ENCODE measurements at places on chromosomes 6 and 20.

DNA sequence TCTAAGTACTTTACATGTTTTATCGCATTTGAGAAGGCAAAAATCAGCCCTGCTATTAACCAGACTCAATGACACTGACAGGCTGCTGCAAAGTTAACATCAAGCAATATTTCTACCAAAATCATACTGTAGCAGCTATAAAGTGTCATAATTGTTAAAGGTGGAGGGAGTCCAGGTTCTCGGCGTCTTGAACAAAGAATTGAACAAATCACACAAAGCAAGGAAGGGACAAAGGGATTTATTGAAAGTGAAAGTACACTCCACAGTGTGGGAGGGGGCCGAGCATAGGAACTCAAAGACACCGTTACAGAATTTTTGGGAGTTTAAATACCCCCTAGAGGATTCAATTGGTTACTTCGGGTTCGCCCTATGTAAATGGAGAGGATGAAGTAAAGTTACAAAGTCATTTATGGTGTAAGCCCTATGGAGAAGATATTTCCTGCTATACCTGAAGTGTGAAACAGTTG lies 12.9 kb upstream of the ZNF391 start:
- DNase-seq, result peak; percentile 28

DNA sequence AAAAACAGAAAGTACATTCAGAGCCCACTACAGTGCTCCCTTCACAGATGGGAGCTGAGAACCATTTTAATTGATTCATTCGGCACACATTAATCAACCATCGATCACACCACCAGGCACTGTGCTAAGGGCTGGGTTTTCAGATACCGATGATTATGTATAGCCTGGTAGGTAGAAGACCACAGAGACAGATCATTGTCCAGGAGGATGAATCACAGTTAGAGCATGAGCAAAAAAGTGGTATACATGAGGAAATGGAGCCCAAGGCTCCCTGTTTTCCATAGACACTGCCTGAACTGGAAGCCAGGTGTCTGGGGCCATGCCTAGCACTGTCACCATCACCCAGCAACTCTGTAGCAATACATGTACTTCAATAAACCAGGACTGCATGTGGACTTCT lies 9.0 kb upstream of the PRDM1 start:
- DNase-seq, result no peak

GRCh38 chr20:50198180-50198666 lies 7.6 kb downstream of the CEBPB start:
- DNase-seq, result no peak

DNA sequence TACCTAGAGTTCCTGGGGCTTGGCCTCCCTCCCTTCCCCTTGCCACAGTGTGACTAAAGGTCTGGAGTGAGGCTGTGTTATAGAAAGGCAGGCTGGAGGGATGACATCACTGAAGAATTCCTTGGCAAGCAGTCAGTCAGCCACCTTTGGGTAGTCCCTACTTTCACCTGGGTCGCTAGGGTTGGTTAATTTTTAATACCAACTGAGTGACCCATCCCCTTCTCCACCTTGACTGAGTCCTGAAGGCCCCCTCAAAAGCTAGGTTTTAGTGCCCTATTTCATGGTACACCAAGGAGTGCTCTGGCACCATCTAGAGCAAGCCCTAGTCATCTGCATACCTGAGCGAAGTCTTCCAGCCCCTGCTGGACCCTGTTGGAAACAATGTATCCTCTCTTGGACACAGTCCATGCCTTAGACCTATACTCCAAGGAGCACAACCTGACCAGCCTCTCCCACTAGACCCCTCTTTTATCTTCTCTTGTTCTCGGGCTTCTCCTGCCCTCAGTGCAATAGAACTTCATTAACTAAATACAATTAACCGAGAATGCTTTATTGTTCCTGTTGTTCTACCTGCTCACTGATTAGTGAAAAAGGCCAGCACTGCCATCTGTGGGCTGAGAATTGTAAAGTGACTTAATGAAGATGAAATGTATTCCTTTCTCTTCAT lies 44.6 kb downstream of the RIN2 start:
- DNase-seq, result no peak

- DNase-seq, result peak; percentile 59
Measured at GRCh38 chr6:150336299-150336698, 32.5 kb upstream of the IYD start.

GRCh38 chr6:55543633-55544309 lies 35.2 kb downstream of the HMGCLL1 start:
- DNase-seq, result no peak

DNA sequence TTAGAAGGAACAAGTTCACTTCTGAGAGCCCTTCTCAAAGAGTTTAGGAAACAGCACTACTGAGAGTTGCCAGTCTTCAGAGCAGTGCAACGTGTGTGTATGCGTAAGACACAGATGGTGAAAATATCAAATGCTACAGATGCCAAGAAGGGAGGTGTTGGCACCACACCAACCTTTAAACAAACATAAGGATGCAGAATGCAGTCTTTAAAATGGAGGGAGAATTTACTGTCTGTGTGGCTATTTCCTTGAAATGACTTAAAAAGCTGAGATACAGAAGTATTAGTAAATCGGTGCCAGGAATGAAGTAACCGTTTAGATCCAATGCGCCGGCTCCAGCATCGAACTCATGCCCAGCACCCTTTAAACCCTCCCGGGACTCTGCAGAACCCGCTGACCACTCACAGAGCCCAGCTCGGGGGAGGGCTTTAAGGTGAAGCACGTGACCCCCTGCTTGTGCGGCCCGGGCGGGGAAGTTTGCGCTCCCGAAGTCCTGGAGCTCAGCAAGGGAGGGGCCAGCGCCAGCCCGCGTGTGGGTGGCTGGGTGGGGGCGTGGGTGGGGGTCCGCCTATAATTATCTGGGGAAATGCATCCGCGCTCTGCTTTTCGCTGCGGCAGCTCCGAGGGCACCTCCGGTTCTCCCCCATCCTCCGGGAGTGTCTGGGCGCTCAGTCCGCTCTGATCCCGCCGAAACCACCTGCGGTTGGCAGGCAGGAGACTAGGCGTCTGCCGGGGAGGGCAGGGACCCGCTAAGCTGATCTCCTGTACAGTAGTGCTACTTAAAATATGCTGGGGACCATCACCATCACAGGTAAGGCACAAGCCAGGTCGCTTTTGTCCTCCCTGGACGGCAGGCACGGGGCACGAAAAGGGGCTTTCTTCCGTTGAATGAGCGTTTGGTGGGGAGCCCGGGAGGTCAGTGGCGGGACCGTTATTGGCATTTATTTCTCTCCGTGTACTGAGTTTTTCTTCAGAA lies 66.0 kb downstream of the ZBTB2 start:
- DNase-seq, result peak; percentile 85

DNA sequence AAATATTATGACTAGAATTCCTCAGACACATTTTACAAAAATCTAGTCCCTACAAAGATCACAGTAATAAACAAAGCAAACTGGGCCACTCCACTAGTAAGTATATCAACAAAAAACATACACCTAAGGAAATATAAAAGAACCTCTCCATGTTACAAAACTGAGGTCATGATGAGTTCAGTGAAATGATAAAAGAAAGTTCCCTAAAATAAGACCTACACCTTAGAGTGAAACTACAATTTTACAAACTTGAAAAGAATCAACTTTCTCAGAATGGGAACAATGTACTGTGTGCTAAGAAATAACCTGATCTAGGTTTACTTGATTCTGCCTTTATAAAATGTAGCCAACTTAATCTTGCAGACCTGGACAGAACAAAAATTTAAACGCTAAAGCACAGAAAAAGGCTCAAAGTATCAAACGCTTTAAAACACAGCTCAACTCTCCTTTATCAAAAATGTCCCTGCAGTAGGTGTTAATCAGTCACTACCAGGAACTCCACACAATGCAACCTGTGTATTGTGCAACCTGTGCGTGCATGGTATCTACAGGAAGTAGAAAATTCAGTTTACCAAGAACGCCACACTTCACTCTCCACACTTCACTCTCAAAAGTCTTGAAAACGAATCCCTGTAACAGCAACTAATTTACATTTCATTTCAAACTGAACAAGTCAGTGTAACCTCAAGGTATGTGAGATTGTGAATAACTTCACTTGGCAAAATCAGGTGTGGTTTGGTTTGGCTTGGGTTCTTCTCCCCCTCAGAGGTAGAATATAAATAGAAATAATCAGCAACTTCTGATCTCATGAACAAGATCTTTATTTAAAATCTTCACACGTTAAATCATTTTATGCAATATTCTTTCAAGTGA lies 1.8 kb downstream of the RALGAPA2 start:
- no peak for DNase-seq

- peak; percentile 15 for DNase-seq
Measured at GRCh38 chr6:22194188-22194921, 102.5 kb downstream of the PRL start.

- DNase-seq, result no peak
Measured at GRCh38 chr6:145819994-145820393, 5.4 kb upstream of the FBXO30 start.

GRCh38 chr20:36988494-36988966 lies 37.0 kb upstream of the SAMHD1 start:
- DNase-seq, result peak; percentile 3

GRCh38 chr6:170344631-170345576 lies 38.3 kb downstream of the FAM120B start:
- peak; percentile 13 for DNase-seq

DNA sequence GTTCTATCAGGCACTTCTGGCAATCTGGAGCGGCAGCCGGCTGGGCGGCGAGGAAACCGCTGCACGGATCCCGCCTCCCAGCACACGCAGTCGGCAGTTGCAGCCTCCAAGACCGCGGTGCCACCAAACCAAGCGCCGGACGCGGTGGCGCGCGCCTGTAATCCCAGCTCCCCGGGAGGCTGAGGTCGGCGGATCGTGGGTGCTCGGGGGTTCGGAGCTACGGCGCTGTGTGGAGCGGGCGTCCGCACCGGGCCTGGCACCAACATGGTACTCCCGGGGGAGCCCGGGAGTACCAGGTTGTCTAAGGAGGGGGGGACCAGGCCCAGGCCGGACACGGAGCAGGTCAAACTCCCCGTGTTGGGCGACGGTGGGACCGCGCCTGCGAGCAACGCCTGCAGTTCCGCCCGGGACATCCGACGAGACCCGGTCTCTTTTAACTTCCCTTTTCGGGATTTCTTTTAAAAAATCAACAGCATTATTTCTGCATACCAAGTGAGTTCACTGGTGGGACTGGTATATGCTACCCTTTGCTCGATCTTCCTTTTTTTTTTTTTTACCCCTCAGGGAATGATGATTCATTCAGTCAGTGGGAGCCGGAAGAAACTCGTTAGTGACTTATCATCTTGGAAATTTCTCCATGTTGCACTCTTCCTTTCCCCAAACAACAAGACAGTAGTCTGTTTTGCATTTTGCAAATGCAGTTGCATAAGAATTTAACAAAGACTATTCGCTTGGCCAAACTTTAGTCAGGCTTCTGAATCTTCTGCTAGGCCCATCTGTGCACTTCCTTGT lies 27.6 kb downstream of the ZNF311 start:
- peak; percentile 25 for DNase-seq

GRCh38 chr6:44534291-44534690 lies 146.8 kb downstream of the CDC5L start:
- no peak for DNase-seq

- DNase-seq, result no peak
Measured at GRCh38 chr6:138837246-138837645, 41.4 kb downstream of the ECT2L start.

GRCh38 chr6:111732390-111732789 lies 126.7 kb upstream of the TRAF3IP2 start:
- DNase-seq, result no peak

GRCh38 chr6:14068133-14068532 lies 49.4 kb upstream of the CD83 start:
- DNase-seq, result peak; percentile 71

- DNase-seq, result no peak
Measured at GRCh38 chr6:80302716-80303115, 196.2 kb downstream of the BCKDHB start.

DNA sequence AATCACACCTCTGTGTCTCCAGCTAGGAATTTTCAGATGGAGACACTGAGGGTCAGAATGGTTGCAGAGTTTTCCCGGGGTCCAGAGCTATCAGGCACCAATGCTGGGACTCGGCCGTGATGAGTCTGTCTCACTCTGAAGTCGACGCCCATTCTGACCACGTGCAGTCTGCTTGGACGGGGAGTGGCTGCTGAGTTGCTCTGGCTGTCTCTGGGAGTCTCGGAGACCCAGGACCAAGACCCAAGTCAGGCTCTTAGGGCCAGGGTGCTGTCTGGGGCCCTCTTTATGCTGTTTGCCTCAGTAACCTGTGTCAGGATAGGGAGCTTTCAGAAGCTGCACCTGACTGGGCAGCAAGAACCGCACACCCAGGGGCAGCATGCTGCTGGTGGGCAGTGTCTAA lies 4.6 kb downstream of the IP6K3 start:
- no peak for DNase-seq

- no peak for DNase-seq
Measured at GRCh38 chr20:11032611-11033010, 358.8 kb upstream of the JAG1 start.
